Esophagus squamous epithelium (tissue), 5 donors: ENCODE measurements at places on chromosomes 5 and 9.

DNA sequence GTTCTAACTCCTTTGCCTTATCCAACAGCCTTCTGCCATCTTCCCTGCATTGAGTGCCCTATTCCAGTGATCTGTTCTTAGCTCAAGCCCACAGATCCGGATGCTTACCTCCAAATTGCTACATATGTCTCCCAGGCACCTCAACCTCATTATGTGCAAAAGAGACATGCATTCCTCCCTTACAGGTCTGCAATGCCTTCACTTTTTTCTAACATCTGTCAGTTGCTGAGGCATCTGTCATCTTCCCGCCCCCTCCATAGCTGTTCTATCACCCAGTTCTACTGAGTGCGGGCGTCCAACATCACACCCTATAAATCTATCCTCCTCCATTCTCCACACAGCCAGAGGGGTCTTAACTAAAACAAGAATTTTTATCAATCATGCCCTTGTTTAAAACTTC, 20.1 kb downstream of the NMRK1 start:
- no peak for DNase-seq

- no peak for DNase-seq
Observed at GRCh38 chr5:67082941-67083340, 113.7 kb downstream of the CD180 start.

GRCh38 chr5:127957183-127957582, 126.4 kb upstream of the SLC12A2 start:
- DNase-seq = no peak

DNA sequence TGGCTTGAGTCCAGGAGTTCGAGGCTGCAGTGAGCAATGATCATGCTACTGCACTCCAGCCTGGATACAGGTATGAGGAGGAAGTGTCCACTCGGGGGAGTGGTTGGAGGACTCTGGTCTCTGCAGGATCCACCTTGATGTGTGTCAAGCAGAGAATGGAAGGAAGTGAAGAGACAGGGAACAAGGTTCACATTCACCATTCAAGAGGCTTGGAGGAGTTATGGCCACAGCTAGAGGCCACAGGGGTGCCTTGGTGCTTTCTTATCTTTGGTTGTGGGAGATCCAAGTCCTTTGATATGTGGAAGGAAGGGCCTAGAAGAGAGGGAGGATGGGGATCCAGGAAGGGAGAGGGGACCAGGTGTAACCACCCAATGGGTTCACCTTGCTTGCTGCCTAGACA, 5.4 kb upstream of the CERCAM start:
- DNase-seq = no peak

DNA sequence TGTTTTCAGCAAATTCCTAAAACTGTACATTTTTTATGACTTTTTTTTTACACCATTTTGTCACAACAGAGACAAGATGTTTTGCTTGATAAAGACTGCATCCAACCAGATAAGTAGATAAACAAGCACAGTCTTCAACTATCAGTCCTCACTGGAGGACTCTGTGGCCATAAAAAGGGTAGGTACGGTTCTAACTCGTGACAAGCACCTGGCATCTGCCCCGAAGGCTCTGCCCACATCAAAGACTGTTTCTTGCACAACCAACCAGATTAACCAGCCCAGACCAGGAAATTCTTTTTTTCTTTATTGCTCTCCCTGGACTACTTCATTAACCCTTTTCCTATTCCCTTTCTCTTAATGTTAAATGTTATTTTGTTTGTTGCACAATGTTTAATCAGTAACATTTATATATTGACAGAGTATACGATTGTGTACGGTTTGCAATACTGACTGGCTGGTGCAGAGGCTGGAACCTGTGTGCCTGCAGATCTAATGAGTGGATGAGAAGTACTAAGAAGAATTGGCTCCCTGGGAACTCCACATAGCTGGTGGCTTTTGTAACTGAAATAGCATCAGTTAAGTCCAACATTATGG, 74.1 kb downstream of the SERINC5 start:
- no peak for DNase-seq

DNA sequence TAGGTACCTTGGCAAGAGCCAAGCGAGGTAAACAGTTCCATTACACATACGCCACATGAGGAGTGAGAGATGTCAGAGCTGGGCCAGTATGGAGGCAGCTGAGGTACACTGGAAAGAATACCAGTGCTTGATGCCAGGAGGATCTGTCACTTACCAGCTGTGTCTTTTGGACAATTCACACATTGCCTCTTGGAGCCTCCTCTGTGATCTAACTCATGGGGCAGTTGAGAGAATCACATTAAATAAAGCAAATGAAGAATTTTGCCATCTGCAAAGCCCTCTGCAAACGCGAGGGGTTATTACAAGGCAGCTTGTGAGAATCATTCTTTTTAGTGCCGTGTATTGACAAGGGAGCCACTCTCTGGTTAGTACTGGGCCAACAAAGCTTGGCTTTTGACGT, 429.7 kb upstream of the KLF4 start:
- no peak for DNase-seq

GRCh38 chr5:105872569-105873270, 1798.0 kb downstream of the EFNA5 start:
- no peak for DNase-seq

DNA sequence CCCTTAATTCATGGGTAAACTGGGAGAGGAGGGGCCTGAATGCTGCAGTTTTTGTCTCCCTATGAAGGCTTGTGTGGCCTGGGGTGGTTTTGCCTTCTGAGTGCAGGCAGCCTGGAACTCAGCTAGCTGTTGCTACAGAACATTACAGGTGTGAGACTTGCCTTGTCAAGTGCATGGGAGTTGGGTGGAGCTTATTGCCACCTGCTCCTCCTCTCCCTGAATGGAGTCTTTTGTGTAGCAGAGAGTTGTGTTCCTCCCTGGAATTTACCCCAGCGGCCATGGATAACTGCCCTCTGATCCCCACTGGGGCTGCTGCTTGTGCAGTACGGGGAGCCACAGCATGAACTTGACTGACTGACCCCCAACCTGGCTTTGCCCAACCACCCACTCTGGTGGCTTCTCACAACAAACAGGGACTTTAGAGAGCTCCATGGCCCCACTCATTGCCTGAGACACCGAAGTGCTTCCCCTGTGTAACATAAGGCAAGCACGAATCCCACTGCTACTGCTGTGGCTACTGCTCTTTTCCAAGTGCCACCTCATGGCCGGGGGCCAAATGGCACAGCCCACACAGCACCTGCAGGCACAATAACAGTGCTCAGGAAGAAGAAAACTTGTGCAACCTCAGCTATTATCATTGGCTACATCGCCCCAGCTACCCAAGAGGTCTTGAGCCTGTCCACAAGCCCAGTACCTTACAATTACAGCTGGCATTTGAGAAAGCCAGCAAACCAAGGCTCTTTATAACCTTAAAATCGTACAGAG, 942.9 kb downstream of the CDH18 start:
- DNase-seq = no peak

DNA sequence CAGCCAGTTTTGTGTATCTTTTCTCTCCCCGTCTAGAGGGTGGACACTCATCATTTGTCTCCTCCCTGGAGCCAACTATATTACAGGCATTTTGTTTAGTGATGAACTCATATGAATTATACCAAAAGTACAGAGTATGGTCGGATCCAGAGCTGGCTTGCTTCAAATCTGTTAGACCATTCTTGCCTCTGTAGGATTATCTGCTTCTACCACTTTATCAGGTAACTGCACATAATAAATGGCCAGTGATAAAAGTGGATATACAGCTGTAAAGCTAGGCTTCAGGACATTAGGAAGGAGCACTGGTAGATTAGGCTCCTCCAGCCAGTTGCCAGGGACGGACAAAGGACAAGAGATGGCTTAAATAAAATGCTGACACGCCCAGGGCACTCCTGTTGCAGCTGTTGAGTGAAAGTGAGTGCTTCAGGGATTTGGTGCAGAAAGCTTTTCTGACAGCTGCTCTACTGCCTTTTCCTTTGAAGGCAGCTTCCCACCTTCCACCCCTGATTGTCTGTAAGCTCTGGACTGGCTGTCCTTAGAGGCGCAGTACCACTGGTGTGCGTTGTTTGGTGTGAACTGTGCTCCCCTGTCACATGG, 259.2 kb downstream of the PDZD2 start:
- DNase-seq = no peak

GRCh38 chr9:131505012-131505411, 2.3 kb downstream of the POMT1 start:
- no peak for DNase-seq

DNA sequence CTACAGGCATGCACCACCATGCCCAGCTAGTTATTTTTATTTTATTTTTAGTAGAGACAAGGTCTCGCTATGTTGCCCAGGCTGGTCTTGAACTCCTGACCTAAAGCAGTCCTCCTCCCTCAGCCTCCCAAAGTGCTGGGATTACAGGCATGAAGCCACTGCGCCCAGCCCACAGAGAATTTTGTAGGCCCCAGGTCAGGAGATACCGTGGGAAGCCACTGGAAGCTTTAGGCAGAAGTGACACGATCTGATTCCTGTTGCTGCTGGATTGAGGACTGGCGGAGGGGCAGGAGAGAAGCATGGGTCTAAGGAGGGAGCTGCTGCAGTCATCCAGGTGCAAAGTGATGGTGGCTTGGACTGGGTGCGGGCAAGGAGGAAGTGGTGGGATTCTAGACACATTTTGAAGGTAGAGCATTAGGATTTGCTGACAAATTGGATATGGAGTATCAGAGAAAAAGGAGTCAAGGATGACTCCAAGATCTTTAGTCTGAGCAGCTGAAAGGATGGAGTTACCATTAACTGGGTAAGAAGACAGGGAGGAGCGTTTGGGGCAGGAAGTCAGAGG, 20.7 kb downstream of the TCF7 start:
- DNase-seq = no peak

- no peak for DNase-seq
Observed at GRCh38 chr5:99605904-99606303, 677.1 kb upstream of the CHD1 start.

DNA sequence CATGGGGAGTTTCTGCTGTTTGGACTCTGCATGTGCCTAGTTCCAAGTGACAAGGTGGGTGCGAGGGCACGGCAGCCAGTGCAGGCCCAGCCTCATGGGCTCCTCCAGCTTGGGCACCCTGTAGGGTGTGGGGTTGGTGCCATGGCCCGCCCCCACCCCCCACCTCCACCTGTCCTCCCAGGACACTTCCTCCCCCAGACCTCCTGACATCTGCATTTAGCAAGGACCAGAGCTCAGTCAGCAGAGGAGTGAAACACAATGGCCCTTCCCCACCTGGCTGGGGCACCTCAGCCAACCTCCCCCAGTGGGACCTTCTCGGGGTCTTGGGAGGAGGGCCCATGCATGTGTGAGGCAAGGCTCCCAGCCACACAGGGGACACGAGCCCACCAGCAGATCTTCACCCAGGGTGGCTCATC, 1.9 kb upstream of the NKD2 start:
- DNase-seq = no peak

DNA sequence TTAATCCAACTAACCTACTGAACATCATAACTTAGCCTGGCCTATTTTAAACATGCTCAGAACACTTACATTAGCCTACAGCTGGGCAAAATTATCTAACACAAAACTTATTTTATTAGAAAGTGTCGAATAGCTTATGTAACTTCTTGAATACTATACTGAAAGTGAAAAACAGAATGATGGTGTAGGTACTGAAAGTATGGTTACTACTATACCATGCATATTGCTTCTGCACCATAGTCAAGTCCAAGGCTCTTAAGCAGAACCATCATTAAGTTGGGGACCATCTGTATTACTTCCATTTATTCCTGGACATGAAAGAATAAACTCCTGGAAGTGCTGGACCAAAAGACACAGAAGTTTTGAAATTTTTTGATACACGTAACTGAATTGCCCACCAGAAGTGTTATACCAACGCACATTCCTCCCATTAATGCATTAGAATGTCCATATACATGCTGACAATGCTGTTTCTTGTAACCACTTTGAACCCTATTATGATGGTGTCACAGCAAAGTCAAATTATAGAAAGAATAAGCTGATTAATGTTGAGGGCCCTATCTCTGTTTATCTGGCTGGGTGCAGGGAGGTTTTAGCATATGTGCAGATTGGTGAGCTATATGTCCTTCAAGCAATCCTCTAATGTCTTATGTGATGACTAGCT, 375.7 kb downstream of the ACTL7B start:
- no peak for DNase-seq

- peak; percentile 50 for DNase-seq
Observed at GRCh38 chr5:177455661-177456590, 9.3 kb downstream of the PRR7 start.

- no peak for DNase-seq
Observed at GRCh38 chr5:112059579-112060135, 302.7 kb upstream of the NREP start.

DNA sequence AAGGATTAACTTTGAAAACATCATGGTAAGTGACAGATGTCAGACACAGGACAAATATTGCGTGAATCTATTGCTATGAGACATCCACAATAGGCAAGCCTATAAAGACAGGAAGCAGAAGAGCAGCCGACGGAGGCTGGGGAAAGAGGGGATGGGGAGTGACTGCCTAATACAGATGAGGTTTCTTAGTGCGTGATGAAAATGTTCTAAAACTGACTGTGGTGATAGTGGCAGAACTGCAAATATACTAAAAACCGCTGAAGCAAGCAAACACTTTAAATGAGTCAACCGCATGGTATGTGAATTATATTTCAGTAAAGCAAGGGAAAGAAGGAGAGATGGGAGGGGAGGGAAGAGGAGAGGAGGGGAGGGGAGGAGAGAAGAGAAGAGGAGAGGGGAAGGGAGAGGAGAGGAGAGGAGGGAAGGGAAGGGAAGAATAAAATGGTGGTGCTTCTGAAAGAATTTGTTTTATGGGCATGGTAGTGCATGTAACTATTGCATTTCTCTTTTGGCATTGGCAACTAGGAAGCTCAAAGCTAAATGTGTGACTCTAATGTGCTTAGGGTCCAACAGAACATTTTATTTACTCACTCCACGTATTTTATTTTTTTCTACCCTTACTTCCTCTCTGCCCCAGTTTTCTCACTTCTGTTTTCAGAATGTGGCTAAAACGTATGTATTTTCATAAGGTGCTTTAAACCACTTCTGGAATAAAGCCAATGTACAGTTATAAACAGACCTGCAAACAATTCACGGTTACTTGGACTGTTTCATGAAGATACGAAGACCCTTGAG, 21.3 kb downstream of the AKNA start:
- DNase-seq = no peak

DNA sequence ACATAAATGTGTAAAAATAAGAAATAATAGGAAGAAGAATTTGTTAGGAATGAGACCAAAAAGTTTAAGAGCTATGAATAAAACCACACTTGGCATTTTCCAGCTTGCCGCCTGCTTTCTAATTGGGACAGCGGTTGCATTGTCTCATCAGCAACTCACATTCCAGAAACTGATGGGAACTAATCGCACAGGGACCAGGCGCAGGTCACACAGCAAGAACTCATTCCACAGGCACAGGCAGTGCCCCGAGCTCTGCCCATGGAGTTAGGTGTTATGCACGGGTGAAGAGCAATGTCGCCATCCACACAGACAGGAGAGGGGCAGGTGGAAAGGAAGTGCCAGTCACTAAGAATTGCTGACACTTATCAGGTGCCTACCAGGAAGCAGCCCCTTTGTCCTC, 279.9 kb downstream of the NSG2 start:
- DNase-seq = no peak

- DNase-seq = no peak
Observed at GRCh38 chr5:107169867-107170266, 500.9 kb downstream of the EFNA5 start.
